ENCODE measurements at places on chromosomes 12 and 14.
A peak's percentile ranks its signal among the peaks of the same experiment; 100 is the strongest.

- DNase-seq: no peak
Measured at GRCh38 chr14:92135269-92135668, 13.5 kb downstream of the CPSF2 start.

DNA sequence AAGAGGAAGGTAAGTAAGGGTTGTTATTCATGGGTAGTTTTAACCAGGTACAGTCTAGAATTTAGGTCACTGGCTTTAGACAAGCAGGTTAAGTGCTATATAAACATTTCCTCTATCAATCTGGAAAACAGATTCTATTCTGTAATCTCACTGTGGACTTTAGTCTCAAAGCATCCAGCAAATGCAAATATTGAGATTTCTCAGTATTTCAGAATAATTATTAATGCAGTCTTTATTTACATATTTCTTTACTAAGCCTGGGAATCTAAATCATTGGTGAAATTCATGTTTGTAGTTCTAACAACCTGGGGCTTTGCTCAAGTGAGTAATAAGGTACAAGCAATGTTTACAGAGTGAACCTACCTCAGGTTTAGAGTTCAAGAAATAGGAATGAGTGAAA is 61.9 kb downstream of the SLC41A2 start:
- DNase-seq: no peak

DNA sequence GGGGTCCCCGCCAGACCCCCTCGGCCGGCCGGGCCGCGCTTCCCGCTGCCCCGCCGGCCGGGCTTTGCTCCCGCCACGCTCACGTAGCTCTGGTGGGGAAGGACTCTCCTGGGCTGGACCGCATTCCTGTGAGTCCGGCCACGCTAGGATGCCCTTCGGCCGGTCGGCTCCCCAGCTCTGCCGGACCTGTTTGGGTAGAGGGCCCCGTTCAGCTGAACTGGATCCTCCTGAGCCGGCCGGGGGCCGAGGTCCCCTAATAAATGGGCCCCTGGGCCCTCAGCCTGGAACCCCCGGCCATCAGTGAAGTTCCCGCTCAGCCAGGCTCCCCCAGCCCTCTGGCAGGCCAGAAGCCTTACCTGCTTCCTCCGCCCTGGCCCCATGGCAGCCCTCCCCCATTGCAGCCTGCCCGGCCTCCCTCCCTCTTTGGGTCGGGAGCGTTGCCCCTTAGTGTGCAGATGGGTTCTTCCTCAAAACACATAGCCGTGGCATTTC is 593 bp downstream of the UNC119B start:
- DNase-seq: no peak

GRCh38 chr14:38342803-38343202 is 86.9 kb upstream of the CLEC14A start:
- DNase-seq: no peak

DNA sequence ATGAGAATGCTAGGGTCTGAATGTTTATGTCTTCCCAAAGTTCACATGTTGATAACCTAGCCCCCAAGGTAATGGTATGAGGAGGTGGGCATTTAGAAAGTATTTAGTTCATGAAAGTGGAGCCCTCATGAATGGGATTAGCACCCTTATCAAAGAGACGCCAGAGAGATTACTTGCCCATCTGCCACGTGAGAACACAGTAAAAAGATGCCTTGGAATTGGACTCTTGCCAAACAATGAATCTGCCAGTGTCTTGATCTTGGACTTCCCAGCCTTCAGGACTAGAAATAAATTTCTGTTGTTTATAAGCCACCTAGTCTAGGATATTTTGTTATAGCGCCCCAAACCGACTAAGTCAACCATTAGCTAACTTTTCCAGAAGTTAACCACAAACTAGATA is 92.0 kb upstream of the SLC38A4 start:
- no peak for DNase-seq

GRCh38 chr12:123269395-123269892 is 2.2 kb downstream of the CDK2AP1 start:
- DNase-seq: peak; percentile 88

- no peak for DNase-seq
Measured at GRCh38 chr12:92529944-92530343, 172.8 kb upstream of the PLEKHG7 start.

DNA sequence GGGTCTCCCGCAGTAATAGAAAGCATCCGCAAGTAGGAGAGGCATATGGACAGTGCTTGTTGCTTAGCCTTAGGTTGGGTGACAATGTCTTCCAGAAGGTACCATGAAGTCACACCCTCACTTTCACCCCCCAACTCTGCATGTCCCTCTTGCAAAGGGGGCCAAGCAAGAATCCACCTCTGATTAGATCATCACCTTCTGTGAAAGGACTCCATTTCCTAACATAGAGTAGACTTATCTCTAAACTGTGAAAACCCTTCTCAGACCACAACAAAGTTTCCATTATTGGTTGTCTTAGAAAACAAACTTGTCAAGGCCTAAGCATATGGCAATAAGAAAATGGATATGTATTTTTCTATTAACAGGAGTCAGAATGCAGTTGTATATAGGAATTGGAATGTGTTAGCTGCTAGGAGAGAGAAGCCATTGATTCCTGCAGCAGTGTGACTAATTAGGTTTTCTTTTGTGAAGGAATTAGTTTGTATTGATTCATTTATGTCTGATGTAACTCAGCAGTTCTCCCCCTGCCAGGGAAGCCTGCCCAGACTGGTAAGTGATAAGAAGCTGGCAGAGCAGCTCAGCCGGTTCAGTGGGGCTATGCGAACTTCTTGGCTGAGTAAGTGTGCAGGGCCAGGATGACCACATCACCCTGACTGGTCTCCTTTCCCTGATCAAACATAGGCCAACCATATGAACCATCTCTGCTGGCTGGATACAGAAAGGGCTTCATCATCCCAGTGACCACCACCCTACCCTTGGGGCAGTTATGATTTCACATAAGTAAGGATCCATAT is 107.3 kb upstream of the CCDC196 start:
- no peak for DNase-seq

- DNase-seq: peak; percentile 76
Measured at GRCh38 chr12:123267991-123268843, 3.4 kb downstream of the CDK2AP1 start.

GRCh38 chr14:64059454-64060198 is 206.8 kb downstream of the SYNE2 start:
- DNase-seq: no peak

- peak; percentile 20 for DNase-seq
Measured at GRCh38 chr14:36718216-36718615, 56.6 kb downstream of the PAX9 start.

- DNase-seq: no peak
Measured at GRCh38 chr12:58712976-58713375, 207.3 kb downstream of the LRIG3 start.

Measured in NCI-H446 treated with DMSO at 0.1 percent for 48 hours (cell line).